ENCODE measurements at places on chromosomes 3 and 15.

DNA sequence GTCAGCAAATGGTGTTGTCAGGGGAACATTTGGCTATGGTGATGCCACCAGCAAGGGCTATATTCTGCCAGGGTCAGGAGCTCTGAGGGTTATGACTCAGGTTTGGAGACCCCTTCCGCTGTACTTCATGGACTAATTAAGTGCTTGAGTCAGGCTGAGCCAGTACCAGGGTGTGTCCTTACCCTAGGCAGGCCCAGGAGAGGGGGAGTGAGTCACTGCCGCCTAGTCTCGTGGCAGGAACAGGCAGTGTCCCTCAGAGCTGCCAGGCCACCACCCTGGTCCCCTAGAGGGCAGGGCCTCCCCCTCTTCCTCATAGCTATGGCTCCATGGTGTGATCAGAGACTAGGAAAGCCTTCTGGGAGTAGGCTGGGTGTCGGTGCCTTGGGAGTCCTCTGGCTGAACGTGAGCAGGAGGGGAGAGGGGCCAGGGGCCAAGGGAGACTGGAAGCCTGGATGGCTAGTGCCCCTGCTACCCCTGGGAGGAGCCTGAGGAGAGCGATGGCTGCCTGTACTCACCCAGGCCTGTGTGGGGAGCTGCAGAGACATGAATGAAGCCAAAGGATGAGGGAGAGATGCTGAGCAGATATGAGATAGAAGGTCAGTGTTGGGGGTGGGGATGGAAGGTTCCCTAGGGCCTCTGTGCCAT lies 10.6 kb downstream of the MAPKAPK3 start:
- DNase-seq, result peak; percentile 46

DNA sequence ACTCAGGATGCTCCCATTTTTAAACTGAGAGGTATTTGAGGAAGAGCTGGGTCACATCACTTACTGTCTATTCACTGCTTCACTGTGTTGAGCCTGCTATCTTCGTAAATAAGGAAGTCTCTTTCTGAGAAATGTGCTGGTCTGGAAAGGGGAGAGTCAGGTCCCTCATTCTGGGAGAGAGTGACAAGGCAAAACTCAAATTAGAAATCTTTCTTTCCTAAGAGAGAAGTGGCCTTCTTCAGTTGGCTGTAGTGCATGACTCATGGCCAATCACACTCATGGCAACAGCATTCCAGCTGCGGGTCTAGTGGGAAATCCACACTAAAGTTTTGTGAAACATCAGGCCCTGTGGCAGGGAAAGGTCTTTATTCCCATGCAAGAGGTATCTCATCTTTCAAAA lies 11.5 kb upstream of the TIMP4 start:
- peak; percentile 64 for DNase-seq

DNA sequence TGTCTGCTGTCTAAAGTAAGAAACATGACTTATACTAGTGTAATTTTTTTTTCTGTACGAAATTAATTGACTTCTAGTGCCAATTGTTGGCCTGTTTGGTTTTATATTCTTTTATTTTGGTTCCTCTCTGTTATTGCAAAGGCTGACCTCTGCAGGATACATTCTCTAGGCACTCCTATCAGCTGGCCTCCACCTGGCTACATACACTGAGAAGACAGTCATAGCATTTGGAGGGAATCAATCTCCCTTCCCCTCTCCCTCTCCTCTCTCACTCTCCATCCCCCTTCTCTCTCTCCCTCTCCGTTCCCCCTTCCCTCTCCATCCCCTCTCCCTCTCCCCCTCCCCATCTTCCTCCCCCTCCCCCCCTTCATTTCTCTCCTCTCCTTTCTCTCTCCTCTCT lies 116.7 kb downstream of the MCTP2 start:
- no peak for DNase-seq

DNA sequence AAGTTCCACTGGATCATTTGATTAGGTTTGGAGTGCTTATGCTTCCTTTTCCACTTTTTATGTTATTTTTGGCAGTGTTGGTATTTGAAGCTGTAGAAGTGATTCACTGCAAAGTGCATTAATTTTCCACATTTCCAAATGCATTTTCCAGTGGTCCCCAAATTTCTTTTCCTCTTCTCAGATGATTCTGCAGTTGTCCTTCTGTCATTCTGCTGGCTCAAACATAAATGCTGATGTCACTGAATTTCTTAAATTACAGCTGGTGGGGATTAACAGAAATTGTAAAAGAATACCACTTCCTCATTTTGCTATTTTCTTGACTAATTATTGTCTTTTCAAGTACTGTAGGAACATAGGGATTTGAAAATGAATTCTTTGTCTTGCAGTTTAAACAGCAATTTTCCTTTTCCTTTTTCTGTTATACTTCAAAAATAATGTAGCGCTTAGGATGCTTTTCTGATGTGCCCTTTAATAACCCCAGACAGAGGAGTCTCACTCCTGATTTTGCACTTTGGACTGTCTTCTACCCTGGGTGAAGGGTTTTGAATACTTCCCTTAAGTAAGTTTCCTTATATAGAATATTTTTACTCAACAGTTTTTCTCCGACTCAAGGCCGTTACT lies 25.0 kb downstream of the MITF start:
- peak; percentile 58 for DNase-seq

- no peak for DNase-seq
Measured at GRCh38 chr3:191592105-191592504, 131.1 kb downstream of the PYDC2 start.

DNA sequence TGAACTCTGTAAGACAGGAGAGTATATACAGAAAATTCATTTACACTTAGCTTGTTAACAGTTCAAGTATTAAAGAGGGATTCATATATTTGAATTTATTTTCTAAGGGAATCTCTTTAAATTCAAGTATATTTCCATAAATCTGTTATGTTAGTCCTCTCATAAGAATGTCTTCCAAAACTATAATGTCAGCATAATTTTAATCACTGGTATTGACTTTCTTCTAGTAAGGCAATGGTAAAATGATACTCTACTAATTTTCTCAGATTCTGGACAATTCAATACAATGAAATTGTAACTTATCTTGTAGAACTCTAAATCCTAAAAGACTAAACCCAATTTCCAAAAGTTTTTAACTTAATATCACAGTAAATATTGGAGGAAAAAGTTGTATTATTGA lies 66.3 kb upstream of the EPHA6 start:
- no peak for DNase-seq

DNA sequence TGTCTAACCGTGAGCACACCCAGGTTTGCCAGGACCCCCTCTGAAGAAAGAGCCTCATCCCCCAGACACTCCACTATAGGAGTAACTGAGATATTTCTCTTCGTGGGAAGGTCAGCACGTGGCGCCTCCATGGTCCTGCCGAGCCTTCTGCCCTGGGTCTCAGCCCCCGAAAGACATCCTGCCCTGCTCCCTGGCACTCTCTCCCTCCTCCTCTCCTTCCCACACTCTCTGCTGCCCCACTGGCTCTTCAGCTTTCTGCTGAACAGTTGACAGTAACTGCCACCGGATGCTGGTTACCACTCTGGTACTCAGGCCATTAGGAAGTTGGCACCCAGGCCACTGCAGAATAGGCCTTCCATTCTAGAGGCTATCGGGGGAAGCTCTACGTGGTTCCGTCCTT lies 185.2 kb downstream of the UACA start:
- DNase-seq, result no peak

GRCh38 chr15:98658831-98659699 lies 10.7 kb downstream of the IGF1R start:
- peak; percentile 55 for DNase-seq

DNA sequence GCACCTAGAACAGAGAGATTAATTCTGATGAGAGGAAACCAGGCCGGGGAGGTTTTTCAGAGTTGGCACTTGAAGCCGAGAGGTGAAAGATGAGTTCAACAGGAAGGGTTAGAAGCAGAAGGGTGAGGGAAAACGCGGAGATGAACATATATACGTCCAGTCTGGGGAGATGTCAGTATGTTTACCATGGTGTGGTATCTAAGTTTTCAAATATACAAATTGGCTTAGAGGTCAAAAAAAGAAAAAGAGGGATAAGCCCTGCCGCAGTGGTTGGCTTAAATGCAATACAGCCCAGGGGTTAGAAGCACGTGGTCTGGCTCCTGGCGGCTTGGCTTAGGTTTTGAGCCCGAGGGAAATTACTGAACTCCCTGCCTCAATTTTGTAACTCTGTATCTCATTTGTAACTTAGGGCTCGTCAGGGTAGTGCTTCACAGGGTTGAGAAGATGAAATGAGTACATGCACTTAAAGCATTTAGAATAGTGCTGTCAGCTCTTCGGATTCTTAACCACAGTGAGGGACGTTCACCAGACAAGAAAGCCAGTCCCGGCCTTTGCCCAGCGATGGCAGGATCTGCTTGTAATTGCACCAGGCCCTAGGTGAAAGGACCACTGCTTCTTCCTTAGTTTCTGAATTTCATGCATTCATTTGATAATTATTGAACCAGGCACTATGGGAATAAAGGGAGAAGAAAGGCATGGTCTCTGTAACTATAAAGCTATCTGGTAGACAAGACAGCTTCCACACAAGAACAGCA lies 6.4 kb downstream of the HES1 start:
- DNase-seq, result no peak

DNA sequence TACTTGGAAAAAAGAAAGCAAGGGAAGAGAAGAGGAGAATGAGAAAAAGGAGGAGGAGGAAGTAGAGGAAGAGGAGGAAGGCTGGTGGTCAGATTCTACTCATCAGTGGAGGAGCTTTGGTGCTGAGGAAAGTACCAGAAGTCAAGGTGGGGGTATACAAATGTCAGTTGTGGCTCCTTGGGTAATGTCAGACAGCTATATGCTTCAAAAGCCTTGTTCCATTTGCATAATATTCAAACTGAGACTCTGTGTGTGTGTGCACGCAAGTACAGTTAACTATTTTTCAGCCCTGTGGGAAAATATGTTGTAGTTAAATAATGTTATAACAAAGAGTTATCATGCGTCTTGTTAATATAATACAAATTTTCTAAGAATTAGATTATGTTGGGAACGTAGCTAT lies 609.7 kb downstream of the PDCD6IP start:
- DNase-seq, result no peak

DNA sequence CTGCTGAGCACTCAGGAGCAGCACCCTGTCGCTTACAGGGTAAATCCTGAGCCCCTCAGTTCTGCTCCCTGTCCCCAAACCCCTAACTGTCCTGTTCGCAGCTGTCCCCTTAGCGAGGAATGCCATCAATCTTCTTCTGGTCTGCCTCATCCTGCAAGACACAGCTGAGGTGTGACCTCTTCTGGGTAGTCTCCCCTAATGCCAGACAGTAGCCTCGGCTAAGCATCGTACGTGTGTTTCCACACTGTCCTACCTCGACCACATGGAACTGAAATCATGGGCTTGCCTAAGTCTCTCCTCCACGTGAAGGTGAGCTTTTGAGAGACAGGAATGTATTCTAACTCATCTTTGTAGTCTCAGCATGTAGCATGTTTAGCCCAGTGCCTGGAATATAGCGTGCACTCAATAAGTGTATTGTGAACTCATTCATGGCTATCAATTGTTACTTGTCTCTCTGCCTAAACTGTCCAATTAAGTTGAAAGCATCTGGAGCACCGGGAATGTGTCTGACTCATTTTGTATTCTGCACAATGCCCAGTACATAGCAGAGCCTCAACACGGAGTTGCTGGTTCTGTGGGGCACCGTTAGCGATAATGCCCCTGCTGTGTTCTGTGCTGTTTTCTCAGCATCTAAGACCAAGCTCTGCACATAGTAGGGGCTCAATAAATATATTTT lies 90.2 kb downstream of the HES1 start:
- no peak for DNase-seq

DNA sequence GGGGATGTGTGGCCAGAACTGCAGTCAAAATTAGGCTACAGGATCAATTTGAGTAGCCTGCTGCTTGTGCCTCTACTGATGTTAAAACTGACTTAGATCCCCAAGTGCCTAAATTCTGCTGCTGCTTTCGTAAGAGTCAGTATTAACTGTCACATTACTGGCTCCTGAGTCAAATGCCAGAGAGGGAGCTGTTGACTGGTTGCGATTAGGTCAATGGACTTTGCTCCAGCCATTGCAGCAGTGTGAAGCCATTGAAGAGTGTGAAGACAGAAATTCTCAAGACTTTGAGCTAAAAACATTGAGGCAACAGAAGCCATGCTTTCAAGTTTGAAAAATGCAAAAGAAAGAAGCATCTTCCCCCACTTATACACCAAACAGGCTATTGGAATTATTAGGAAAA lies 151.1 kb upstream of the MITF start:
- no peak for DNase-seq

DNA sequence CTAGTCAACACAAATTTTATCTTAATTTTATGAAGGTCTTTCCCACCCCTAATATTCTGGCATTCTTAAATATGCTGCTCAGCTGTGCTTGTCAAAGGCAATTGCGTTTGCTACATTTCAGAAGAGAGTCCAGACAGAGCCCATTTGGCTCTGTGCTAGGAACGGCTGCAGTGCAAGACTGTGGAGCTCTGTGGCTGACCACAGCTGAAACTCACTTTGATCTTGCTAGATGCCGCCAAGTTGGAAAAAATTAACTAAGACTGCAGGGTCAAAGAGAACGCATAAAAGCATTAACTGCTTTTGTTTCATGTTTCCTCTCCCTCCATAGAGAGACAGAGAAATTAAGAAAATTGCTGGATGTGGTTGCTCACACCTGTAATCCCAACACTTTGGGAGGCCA lies 7.6 kb upstream of the PPP1R2 start:
- DNase-seq, result no peak

DNA sequence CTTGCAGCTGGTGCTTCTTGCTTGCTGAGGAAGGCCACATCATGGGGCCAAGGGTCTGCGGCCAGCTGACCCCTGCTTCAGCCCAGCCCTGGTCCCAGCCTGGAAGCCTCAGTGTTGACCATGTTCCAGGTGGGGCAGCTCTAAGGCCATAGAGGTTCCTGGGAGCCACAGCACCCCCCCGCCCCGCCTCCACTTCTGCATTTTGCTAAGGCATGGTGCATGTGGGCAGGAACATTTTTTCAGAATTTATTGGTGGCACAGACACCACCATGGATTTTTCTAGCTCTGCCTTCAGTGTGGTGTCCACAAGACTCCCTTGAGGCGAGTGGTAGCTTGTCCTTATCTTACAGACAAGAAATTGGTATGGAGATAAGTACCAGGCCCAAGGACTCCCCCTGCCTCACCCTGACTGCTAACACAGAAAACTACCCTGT lies 1.9 kb upstream of the CHST14 start:
- DNase-seq, result peak; percentile 28

- peak; percentile 49 for DNase-seq
Measured at GRCh38 chr3:196774191-196774820, 34.6 kb downstream of the PAK2 start.

- peak; percentile 4 for DNase-seq
Measured at GRCh38 chr3:31724651-31725050, 191.9 kb downstream of the STT3B start.

DNA sequence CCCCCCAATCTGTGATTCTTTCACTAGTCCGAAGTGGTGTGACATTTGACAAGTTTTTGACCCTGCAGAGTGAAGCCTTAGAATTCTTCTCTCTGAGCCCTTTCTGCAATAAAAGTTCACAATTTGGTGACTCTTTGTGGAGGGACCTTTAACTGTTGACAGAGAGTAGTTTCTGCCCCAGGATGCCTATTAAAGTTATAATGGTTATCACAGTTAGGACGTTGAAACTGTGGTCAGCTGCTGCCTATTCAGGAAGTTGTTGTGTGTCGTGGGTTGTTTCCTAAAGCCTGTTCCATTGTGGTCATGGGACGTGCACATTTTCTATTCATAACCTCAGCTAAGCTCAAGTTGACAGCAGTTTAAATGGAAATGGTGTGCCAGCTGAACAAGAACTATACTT lies 274.5 kb downstream of the NEK10 start:
- DNase-seq, result peak; percentile 37

- no peak for DNase-seq
Measured at GRCh38 chr15:71357321-71357732, 242.1 kb downstream of the THSD4 start.

Data from KBM-7 (cell line).